HAP-1 (cell line): ENCODE measurements at places on chromosomes 7 and 10.
A peak's percentile ranks its signal among the peaks of the same experiment; 100 is the strongest.

DNA sequence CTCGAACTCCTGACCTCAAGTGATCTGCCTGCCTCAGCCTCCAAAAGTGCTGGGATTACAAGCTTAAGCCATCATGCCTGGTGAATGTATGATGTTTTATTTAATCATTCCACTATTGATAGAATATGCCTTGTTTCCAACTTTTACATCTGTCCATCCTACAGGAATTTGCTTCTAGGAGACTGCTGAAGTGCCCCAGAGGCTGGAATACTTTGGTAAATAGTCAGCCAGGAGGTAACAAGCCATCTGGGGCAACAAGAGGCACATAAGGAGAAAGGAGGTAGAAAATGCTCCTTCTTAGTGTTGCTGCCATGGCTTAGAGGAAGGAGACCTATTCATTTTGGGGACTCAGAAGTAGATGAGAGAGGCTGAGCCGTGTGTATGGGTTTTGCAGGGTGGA is 14.8 kb downstream of the PLCE1 start:
- DNase-seq = no peak

GRCh38 chr7:1741751-1742554 is 71.9 kb downstream of the ELFN1 start:
- DNase-seq = peak; percentile 85

- DNase-seq = no peak
These were observed 1.3 kb downstream of the GLI3 start for GRCh38 chr7:42235741-42236161.

GRCh38 chr10:78254013-78254412 is 220.3 kb downstream of the RPS24 start:
- no peak for DNase-seq

DNA sequence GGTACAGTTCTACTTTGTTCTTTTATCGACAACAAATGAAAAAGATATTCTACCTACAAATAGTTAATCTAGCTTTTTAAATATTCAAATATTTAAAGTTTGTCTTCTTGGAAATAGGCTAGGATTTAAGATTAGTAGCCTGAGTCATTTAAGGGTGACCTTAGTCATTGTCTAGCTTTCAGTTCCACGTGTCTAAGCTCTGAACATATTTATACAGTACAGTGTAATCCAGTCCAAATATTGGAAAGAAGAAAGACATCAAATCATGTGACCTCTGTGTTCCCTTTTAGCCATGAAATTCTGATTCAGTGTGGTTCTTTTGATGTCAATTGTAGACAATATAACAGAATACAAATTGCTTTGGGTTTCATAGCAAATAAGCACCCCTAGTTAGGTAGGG is 121.1 kb downstream of the MALRD1 start:
- no peak for DNase-seq

DNA sequence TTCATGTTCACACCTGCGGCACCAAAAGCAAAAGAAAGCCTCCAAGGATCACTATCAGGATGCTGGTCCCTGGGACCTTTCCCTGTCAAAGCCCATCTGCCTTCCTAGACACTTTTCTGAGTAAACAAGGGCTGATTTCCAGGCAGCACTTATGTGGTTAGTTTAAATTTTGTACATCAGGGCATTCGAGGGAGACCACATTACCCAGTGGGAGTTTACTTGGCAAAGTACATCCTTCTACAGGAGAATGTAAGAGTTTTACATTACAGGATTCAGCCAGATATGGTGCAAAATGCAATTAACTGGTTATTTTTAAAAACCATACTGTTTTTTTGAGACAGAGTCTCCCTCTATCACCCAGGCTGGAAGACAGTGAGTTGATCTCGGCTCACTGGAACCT is 132.1 kb downstream of the CSTF2T start:
- no peak for DNase-seq

- DNase-seq = peak; percentile 65
These were observed 287.2 kb upstream of the MKLN1 start for GRCh38 chr7:131040467-131040932.

DNA sequence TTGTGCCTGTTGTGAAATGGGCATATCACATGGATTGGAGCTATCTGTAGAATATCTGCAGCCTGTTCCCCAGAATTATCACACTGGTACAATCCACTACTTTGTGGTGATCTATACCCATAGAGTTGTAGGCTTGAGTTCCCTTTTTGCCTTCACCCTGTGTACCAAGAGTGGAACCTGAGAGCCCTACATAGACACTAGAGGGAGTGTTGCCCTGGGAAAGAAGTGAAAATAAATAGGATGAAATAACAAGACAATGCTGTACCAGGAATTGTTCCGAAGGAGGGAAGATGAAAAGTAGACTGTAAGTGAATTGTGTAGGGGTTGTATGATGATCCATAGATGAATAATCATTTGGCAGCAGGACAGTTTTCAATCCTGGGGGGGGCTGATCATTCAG is 9.0 kb downstream of the SORCS3 start:
- DNase-seq = no peak

GRCh38 chr10:13291821-13292773 is 7.8 kb downstream of the PHYH start:
- no peak for DNase-seq

GRCh38 chr10:129097776-129098330 is 369.2 kb upstream of the MGMT start:
- DNase-seq = no peak

- peak; percentile 31 for DNase-seq
These were observed 95.5 kb downstream of the PPP1R17 start for GRCh38 chr7:31782411-31782991.

GRCh38 chr7:104807671-104808070 is 206.3 kb upstream of the KMT2E start:
- DNase-seq = no peak

DNA sequence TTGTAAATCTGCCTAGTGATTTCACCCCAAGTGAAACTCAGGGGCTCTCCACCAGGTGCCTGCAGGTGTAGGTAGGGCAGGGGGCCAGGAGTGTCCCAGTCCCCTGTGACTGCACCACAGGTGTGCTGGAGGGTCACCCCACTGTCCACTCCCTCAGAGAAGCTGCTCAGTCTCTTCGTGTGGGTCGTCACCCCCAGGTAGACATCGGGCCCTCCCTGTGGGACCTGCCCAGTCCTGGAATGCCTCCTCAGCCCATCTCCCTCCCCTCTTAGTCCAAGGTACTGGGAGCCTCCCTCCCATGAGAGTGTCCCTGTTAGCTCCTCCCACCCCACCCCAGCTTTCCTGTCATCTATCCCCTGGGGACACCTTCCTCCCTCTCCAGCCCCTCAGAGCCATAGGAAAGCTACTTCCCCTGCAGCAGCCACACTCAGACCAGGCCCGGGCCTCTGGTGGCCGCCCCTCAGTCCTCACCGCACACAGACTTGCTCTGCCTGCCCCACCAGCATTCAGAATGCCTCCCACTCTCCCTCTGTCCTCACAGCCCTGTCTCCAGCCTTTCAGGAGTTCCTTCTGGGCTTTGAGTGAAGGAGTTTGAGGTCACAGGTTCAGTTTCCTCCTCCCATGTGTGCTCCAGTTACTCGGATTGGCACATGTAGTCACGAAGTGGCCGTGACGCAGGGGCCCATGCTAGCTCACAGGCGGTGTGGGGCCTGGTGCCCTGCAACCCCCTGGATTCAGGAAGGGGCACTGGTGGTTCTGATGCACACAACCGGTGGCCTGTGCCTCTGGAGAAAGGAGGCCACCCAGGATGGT is 5.1 kb downstream of the ALOX5 start:
- no peak for DNase-seq

DNA sequence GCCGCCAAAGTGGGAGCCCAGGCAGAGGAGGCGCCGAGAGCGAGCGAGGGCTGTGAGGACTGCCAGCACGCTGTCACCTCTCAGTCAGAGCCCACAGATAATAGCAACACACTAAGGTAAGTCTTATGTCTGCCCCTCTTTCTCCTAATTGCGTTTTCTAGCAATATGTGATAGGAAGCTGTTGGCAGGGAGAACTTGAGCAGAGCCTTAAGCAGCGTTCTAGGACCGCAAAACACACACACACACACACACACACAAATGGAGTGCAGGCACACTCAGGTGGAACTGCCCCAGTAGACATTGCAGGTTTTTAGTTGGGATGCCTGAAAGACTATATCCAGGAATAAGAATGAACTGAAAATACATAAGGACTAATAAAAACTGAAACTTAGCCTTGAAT is 1188.5 kb downstream of the NXPH1 start:
- DNase-seq = no peak

GRCh38 chr10:112967200-112967599 is 17.2 kb downstream of the TCF7L2 start:
- no peak for DNase-seq

DNA sequence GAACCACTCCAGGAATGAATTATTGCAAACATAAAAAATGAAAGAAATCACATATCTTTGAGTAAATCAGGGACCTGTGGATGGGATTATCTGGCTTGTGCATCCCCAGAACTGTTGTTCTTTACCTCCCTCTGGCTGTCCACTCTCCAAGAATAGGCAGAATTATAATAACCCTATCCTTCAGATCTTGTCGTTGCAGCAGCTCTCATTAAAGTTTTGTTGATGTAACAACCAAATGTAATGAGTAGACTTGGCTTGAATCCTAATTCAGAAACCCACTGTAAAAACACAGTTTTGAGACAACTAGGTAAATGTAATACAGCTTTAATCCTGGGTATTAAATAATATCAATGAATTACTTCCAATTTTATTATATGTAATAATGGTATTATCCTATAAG is 16.2 kb downstream of the LSM5 start:
- no peak for DNase-seq

GRCh38 chr7:12581897-12582296 is 11.4 kb downstream of the SCIN start:
- DNase-seq = no peak

GRCh38 chr7:149529136-149529718 is 31.6 kb upstream of the ZNF746 start:
- DNase-seq = no peak

GRCh38 chr10:120578890-120579289 is 121.9 kb downstream of the PLPP4 start:
- no peak for DNase-seq

- DNase-seq = no peak
These were observed 298.5 kb downstream of the KLF6 start for GRCh38 chr10:3486346-3487065.

GRCh38 chr7:97313900-97314299 is 196.4 kb downstream of the SDHAF3 start:
- peak; percentile 39 for DNase-seq

DNA sequence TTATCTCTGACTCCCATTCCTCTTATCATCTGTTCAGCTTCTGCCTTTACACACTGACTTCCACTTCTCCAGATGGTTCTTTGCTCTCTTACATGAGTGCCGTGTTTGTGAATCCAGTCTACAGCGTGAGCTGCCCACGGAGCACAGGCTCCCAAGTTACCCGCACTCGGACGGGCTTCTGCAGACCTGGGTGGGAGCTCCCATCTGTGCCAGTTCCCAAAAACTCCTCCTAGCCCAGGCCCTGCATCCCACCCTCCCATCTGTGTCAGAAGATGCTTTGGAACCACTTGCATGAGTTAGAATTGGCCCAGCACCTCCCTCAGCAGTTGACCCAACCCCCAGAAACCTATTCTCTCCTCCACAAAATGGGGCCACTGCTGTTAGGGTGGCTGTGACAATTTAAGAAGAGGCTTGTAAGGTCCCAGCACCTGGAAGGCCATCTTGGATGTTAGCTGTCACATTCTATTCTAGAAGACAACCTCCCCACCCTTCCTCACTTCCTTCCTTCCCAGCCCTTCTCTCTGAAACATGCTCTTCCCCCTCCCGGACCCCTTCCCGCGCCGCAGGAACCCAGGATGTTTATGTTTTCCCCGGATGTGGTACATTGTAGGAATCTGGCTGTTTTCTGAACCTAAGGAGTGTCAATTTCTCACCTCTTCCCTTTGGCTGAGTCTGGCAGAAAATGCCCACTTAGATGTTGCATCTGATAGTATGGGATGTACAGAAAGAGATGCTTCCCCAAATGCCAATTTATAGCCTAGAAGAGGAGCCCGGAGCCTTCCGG is 79.2 kb downstream of the CCDC3 start:
- DNase-seq = no peak

- DNase-seq = no peak
These were observed 44.2 kb upstream of the TMEM213 start for GRCh38 chr7:138753610-138754009.

DNA sequence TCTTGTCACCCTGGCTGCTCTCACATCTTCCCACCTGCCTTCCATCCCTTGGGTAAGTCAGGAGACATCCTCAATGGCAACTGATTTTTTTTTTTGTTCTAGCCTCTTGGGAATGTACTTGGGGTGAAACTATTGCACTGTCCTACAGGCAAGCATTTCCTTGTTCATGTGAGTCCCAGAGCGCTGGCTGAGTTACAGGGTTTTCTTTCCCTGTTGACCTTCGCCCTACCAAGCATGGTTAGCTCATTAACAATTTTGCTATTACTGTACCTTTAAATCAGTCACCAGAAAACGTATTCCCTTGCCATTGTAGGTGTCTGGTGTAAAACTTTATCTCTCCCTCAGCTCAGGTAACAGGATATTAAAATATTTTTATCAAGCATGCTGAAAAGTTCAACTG is 98.9 kb downstream of the PRLHR start:
- DNase-seq = no peak

DNA sequence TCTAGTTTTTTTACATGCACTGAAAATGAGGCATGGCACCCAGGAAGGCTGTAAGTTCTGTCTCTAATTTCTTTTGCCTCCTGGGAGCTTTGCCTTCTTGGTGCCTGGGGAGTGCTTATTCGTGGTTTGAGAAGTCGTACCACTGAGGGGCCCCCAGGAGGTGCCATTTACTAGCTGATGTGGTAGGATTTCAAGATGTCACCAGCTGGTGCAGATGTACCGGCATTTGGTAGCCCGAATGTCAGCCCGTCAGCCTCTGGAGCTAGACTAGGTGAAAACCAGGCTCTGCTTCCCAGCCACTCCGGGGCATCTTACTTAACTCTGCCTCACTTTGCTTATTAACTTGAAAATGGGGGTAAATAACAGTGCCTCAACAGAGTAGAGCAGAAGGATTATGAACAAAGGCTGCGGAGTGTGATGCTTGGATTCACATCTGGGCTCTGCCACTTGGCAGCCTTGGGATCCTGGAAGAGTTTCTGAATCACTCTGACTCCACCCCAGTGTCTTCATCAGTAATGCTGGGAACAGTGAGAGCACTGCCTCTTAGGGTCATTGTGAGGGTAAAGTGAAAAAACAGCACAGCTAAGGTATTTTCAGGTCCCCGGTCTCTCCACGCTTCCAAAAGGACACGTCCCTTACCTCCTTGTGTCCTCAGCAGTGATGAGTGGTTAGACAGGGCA is 31.4 kb upstream of the BTBD16 start:
- no peak for DNase-seq

DNA sequence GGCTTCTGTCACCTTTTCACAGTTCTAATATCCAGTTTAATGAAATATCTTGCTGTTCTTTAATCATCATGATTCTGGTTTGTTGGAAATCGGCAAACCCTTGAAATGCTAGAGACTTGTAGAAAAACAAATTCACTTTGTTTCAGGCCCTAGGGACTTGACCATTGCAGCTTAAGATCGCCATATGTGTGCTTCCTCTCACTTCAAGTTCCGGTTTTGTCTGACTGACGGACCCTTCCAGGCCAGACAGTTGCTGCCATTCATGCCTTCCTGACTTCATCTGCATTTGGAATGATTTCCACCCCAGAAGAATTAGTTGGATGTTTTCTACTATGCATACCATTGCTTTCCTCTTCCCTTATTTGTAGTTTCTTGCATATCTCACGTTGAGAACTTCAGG is 125.6 kb downstream of the CELF2 start:
- DNase-seq = no peak

- no peak for DNase-seq
These were observed 139.8 kb upstream of the NAMPT start for GRCh38 chr7:106424476-106425016.
